Activated CD4-positive, alpha-beta T cell treated with anti-CD3 and anti-CD28 coated beads, Interleukin-2, amount 50 U/mL, for 48 hours (primary cell): ENCODE measurements at places on chromosomes 16 and 17.

DNA sequence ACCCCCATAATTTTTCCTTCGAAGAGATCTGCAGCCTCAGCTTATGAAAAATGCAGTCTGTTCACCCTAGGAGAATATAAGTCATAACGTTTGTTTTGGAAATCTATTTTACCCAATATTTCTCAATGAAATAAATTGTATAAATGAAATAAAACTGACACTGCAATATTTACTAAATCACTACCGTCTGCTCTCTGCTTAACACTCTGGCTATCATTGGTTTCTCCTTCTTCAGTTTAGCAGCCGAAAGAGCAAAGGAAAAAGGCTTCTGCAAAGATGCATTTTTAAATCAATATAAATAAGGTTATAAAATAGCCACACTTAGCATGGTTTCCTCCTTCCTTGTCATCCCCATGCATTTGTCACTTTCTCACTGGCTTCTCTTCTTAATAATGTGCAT, 148.2 kb downstream of the SNX11 start:
- no peak for DNase-seq

- no peak for DNase-seq
Measured at GRCh38 chr17:10036511-10037061, 131.5 kb upstream of the RCVRN start.

DNA sequence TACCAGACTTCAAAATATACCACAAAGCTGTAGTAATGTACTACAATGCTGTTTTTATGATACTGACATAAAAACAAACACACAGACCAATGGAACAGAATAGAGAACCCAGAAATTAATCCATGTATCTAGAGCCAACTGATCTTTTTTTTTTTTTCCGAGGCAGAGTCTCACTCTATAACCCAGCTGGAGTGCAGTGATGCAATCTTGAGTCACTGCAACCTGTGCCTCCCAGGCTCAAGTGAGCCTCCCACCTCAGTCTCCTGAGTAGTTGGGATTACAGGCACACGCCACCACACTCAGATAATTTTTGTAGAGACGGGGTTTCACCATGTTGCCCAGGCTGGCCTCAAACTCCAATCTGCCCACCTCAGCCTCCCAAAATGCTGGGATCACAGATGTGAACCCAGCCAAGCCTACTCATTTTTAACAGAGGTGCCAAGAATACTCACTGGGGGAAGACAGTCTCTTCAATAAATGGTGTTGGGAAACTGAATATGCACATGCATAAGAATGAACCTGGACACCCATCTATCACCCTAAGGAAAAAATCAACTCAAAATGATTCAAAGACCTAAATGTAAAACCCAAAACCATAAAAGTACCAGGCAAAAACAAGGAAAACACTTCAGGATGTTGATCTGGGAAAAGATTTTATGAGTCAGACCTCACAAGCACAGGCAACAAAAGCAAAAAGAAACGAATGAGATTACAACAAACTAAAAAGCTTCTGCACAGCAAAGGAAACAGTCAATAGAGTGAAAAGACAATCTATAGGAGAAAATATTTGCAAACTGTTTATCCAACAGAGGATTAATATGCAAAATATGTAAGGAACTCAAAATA, 63.1 kb downstream of the STX8 start:
- no peak for DNase-seq

DNA sequence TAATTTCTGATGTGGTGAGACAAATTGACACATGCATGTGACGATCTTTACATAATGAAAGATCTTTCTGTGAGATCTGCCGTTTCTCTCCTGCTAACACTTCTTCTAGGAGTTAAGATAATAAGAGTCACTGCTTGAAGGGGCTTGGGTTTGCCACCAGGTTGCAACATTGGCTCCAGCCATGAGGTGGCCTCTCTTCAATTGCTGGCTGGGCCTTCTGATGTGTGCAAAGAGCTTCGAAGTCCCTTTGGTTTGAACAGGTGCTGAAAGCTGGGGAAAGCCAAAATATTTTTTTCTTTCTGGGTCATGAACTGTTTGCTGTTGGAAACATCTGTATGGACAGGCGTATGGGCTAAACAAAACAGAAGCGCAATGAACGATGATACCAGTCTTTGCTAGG, 204.1 kb upstream of the SALL1 start:
- no peak for DNase-seq

DNA sequence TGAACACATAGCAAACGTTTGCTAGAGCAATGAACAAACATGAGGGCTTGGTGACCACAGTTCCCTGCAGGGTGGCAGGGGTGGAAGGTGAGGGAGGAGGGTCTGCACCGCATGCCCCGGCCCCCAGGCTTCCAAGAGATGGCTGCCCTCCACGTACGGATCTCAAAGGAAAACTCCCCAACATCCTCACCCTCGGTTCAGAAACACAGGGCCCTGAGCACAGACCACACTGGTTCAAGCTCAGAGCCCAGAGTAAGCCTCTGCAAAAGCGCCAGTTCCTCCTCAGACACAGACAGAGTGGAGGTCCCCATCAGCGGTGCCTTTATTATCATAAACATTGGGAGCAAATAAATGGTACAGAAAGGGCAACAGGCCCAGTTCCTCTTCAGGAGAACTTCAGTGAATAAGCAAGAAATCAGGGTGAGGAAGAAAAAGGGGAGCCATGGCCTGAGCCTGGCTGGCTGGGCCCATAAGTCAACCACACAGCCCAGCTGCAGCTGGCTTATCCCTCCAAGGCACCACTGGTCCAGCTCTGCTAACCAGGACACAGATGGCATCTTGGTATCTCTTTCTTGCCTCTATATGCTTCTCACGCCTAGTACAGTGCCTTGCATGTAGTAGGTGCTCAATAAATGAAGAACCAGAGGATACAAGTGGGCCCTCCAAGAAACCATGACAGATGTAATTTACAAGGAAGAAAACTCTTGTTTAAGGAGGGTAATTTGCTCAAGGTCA, 11.0 kb downstream of the MPO start:
- DNase-seq = no peak

DNA sequence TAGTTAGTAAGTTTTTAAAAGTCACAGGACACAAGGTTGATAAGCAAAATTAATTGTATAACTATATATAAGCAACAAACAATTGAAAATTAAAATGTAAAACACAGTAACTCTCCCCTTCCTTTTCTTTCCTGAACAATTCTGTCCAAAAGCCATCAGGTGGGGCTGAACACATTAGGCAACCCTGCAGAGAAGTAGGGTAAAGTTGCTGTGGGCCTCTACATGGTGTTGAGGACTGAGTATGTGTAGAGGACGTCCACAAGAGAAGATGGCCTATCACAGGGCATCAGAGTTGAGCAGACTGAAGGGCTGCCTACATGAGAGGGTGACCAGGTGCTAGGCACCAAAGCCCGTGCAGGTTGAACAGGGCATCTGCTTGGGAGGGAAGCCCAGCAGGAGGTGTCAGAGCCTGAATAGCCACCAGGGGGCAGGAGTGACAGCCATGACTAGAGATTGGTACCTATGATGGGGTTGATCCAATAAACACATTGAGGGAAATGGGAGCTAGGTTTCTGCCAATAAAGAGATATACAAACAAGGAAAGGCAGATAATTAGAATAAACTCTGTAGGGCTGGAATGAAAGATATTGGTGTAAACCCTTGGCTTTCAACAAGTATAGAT, 415.1 kb downstream of the NPIPA8 start:
- DNase-seq = peak; percentile 63

DNA sequence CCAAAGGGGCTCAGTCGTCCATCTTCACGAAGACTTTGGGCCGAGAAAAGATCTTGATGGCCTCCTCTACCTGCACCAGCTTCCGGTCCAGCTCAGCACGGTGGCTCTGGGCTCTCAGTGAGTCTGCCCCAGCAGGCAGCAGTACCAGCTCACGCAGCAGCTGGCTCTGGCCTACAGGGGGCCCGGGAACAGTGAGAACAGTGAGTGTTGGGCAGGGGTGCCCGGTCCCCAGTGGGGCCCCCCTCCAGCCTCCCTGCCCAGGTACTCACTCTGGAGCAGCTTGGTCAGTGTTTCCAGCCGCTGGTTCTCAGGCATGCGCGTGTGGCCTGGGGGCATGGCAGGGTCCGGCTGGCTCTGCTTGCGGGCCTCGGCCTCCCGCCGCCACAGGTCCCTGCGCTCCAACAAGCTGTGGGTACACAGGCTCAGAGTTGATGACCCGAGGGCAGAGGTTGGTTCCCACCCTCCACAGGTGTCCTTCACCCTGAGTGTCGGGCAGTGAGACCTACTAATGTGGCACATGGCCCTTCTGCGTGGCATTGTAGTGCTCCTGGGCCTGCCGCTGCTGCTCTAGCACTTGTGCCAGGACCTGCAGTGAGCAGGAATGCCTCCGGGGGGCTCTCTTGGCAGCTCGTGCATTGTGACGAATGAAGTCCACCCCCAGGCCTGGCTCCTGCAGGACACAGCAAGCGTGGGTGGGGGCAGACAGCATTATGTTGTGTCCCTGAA, 2.6 kb downstream of the PARD6A start:
- peak; percentile 65 for DNase-seq

DNA sequence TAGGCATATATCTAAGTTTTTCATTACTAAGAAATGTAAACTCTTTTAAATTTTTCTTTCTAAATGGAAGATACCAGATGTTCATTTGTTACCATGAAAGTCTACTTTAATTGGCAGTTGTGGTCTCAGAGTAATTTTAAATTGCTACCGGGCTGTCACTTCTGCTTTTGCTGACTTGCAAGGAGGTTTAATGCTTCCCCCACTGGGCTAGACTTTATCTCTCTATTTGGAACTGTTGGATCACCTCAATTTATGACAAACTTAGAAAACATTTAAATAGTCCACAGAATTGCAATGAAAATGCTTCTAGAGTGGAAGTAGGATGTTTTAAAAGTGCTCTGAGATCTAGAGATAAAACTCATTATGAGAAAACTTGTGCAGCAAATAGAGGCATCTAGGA, 479.8 kb upstream of the GOT2 start:
- DNase-seq = no peak

- DNase-seq = peak; percentile 52
Measured at GRCh38 chr17:17114592-17115225, 72.5 kb downstream of the MPRIP start.

DNA sequence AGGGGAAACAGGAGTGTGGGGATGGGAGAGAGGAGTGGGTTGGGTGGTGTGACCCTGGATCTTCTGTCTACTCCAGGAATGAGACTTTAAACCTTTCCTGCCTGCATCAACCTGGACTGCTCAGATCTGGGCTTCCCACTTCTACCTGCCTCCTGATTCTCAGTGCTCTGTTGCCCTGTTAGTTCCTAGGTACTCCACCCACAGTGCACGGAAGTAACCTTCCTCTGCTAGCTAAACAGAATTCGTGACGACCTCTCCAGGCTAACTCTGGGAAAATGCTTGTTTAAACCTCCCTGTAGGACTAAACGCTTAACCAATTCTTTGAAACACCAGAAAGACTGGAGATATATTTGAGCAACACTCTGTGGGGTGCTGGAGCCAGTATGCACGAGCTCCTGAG, 83.4 kb upstream of the CLEC3A start:
- DNase-seq = no peak

- no peak for DNase-seq
Measured at GRCh38 chr17:56521414-56522141, 71.9 kb upstream of the NOG start.

- DNase-seq = no peak
Measured at GRCh38 chr17:43868226-43868994, 21.4 kb downstream of the CD300LG start.

DNA sequence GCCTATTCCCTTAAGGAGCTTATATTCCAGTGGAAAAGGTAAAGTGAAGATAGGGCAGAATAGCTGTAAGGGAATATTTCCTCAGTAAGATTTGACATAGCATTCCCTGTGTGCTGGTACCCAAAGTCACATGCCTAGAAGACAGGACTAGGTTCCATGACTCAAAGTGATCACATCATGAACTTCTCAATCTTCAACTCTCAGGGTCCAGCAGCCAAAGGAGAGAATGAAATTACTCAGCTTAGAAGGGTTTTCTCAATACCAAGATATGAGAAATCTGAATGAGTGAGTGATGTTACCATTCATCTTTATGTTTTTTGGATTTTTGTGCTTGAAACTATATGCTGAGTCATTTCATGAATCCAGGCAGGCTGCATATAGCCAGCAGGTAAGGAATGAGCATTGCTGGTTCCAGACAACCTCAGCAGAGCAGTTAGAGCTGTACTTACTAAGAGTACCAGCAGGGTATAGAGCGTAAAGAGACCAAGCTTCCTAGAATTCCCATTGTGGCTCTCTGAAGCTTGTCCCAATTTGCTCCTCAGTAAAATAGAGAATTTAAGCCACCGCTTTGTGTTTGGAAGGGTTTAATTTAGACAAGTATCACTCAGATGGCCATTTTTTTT, 91.1 kb downstream of the ANKFN1 start:
- DNase-seq = no peak

- no peak for DNase-seq
Measured at GRCh38 chr16:31050280-31051030, 17.1 kb downstream of the STX4 start.

DNA sequence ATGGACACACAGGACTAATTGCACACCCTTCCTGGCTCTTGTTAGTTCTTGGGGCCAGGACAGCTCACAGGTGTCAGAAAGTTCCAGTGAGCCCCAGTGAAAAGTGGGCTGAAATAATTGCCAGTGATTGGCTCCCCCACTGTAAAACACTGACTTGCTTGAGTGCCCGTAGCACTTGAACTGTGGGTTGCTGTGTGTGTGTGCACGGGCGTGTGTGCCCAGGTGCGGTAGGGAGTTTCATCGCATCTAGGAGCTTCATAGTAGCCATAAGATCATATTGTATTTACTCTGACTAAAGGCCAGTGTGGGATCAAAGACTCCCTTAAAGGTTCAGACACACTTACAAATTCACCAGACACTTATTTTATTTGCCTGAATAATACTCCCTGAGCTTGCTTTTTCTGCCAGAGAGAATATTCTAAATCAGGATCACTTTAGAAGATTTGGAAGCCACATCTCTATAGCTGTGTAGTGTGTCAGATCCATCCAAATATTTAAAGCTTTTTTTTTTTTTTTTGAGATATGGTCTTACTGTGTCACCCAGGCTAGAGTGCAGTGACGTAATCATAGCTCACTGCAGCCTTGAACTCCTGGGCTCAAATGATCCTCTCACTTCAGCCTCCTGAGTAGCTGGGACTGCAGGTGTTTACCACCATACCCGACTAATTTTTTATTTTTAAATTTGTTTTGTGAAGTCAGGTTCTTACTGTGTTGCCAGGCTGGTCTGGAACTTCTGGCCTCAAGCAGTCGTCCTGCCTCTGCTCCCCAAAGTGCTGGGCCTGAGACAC, 11.4 kb downstream of the UNK start:
- no peak for DNase-seq

GRCh38 chr17:21677126-21677910, 15.0 kb upstream of the KCNJ18 start:
- DNase-seq = no peak

- no peak for DNase-seq
Measured at GRCh38 chr16:51388516-51388951, 237.5 kb upstream of the SALL1 start.

GRCh38 chr17:74686761-74687160, 26.0 kb downstream of the CD300LF start:
- DNase-seq = no peak

DNA sequence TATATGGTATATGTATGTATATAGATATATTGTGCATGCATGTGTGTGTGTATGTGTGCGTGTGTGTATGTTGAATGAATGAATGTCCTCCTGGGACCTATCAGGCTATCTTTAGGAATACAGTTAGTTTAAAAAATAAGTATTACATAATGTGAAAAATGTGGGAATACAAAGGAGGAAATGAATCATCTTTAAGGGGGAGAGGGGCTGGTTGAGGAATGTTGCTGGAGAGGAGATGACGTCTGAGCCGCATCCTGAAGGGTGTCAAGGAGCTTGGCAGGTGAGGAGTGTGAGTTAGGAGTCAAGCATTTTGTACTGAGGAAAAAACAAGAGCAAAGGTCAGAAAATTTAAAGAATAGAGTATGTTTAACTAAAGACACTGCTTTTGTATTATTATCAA, 62.4 kb upstream of the NLK start:
- DNase-seq = no peak
